ENCODE measurements at places on chromosomes 5 and 9. TPM values are rescaled to one million over a fixed set of nuclear protein-coding genes. Genes with fewer than 3 reads are reported as not detected.

The CER1 gene
- total RNA-seq: not detected

The PCDHB9 gene
- 0.03 TPM for total RNA-seq

The PCDHB2 gene
- total RNA-seq: 3.4 TPM

The FSTL4 gene
- total RNA-seq: 4.8 TPM

The TSSK1B gene
- total RNA-seq: not detected

The INSL4 gene
- total RNA-seq: 13.9 TPM

The SLC34A1 gene
- not detected for total RNA-seq

The OR1J2 gene
- total RNA-seq: not detected

The CCL28 gene
- total RNA-seq: not detected

The KIF12 gene
- total RNA-seq: 2.0 TPM

The NEUROG1 gene
- total RNA-seq: not detected

The ZNF618 gene
- 10.5 TPM for total RNA-seq

The RASGEF1C gene
- 0.12 TPM for total RNA-seq

The PCDHA11 gene
- total RNA-seq: 0.08 TPM

The SLC1A1 gene
- 1.7 TPM for total RNA-seq

The TOR4A gene
- 20.9 TPM for total RNA-seq

The ALAD gene
- total RNA-seq: 14.2 TPM

The ANKRD18A gene
- total RNA-seq: 4.9 TPM

The ZFP37 gene
- total RNA-seq: 1.8 TPM

The BARHL1 gene
- not detected for total RNA-seq

The DAB2 gene
- 9.0 TPM for total RNA-seq

All from A549 treated with RU486 at 1 μM for 4 hours (cell line).